AG04450 (cell line): ENCODE measurements at places on chromosomes 6 and 20. TPM values are rescaled to one million over a fixed set of nuclear protein-coding genes. Genes with fewer than 3 reads are reported as not detected.

DNA sequence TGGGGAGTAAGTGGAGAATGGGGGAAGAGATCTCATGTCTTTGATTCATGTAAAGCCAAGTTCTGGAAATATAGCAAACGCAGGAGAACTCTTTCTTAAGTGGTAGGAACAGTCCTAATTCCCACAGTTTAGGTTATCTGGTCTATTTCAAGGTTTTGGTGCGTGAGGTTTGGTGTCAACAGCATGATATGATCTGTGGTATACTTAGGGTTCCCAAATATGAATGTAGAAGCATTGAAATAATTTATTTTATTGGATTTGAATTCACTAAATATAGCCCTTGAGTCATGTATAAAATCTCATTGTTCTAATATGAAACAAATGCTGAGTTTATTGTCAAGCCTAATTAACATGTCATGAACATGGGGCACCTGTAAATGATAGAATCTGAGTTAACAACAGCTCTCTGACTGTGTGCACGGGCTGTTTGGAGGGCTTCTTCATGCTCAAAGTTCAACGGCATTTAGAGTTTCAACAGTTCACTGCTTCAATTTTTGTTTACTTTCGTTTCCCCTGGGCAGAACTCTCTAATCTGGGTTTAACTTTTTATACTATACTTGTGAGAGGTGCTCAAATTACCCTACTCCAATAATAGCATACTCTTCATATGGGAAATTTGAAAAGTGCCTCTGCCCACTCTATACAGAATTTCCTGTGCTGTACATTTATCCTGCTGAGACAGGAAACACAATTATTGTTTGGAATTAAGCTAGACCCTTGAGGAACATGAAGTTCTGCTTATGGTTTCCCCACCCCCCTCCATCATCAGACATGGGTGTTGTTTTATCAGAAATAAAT, 236.3 kb upstream of the ZNF217 start:
- no peak for DNase-seq

DNA sequence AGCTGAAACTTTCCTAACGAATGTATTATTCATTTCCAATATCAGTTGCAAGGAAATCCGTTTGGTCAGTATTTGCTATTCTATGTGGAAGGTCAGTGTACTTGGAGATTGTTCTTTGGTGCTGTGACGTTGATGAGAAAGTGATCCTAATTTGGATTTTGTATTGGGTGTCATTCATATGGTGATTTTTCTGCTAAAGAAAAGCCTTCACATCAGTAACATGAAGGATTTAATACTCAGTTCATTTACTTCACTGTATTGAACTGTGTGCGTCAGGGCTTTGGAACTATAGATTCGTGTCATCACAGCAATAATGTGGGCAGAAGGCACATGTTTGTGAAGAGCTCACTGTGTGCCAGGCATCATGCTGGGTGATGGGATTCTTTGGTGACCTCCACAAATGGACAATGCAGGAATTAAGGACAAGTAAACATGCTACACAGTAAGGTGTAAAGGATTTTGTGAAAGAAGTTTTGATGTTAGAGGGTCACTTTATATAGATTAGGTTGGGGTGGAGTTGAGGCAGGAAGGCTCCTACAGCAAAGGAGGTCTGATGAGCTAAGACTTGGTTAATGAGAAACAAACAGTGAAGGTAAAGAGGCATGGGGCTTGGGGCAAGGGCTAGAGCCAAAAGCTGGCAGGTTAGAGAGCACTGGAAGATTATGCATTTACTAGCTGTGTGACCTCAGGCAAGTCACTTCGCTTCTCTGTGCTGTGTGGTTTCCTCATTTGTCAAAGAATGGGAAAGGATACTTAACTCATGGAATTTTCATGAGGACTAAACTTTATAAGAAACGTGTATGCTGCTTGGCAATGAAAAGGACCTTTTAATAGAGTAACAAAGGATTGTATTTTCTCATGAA, 12.1 kb downstream of the ARID1B start:
- DNase-seq = no peak

- DNase-seq = no peak
Observed at GRCh38 chr6:34705241-34705640, 8.7 kb upstream of the ILRUN start.

GRCh38 chr20:59191756-59192532, 28.3 kb downstream of the ZNF831 start:
- no peak for DNase-seq

DNA sequence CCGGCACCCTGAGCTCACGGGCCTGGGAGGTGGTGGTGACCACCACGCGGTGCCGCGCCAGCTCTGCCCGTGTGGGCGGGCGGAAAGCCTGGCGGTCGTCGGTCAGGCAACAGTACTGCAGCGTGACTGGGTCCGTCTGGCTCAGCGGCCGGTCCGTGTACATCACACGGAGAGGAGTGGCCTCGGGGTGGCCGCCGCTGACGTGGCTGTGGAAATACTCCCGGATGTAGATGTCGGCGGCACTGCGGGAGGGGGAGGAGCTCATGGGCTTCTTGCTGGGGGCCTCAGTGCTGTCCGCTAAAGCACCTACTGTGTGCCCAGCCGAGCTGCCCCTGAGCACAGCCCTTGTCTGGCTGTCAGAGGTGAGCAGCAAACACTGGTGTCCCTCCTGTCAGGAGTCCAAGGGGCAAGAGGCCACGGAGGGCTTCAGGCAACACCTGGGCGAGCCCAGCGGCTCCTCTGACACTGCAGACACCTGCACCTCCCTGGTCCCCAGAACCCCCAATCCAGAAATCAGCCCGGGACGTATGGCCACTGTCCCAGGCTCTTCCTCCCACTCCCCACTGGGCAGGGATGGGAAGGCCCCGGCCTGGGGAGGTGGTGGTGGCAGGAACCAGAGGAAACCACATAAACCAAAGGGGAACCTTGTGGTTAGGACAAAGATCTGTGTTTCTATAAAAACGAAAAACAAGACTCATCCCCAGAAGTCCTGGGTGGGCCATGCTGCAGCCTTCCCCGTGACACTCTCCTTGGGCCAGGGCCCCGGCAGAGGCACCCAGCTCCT, 6.5 kb downstream of the HELZ2 start:
- DNase-seq = no peak

- no peak for DNase-seq
Observed at GRCh38 chr6:37239526-37239925, 18.0 kb upstream of the TBC1D22B start.

Gene PAX1
- polyA plus RNA-seq = not detected in 2 replicates

Gene TMEM200A
- polyA plus RNA-seq = 29.0 and 34.5 TPM in 2 replicates

Gene TREML1
- polyA plus RNA-seq = not detected in 2 replicates

Gene FAM162B
- 7.8 and 10.9 TPM in 2 replicates for polyA plus RNA-seq

DNA sequence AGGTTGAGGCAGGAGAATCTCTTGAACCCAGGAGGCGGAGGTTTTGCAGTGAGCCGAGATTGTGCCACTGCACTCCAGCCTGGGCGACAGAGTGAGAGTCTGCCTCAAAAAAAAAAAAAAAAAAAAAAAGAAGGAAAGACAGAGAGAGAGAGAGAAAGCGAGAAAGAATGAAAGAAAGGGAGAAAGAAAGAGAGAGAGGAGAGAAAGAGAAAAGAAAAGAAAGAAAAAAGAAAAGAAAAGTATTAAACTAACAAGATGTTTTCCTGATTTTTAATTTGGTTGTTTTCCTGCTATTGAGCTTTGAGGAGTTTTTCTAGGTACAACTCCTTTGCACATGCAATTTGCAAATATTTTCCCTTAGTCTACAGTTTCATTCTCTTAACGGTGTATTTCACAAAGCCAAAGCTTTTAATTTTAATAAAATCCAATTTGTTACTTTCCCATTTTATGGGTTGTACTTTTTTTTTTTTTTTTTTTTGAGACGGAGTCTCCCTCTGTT, 10.8 kb upstream of the TRERF1 start:
- DNase-seq = no peak

Gene C2
- polyA plus RNA-seq = 1.5 and 1.9 TPM in 2 replicates

GRCh38 chr6:7107578-7108195, at the start of gene RREB1:
RREB1 (plus strand) TSS chr6:7107961; CDS start chr6:7181912, 73,951 bp downstream.
- no peak for DNase-seq

- peak; percentile 8 for DNase-seq
Observed at GRCh38 chr20:18314786-18315406, 26.6 kb downstream of the ZNF133 start.

DNA sequence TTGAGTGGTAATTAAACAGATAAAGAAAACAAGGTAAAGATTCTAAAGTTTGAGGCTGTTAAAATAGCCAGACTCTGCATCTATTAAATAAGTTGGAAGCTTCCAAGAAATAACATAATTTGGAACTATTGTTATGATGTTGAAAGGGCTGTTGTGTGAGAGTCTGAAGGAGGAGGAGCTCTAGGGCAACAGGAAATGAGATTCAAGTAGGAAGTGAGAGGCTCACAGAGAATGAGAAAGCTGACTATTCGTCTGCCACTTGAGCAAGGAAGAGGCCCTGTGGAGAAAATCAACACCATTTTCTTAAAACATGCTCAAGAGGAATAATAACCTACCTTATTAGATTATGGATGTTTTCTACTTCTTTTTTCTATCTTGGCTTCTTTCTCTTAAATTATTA, 185.2 kb downstream of the SLC24A3 start:
- DNase-seq = no peak

Gene GGTLC1
- polyA plus RNA-seq = not detected in 2 replicates

Gene EYA4
- 30.9 and 37.8 TPM in 2 replicates for polyA plus RNA-seq

GRCh38 chr6:41629128-41629527, 9.1 kb upstream of the MDFI start:
- no peak for DNase-seq

DNA sequence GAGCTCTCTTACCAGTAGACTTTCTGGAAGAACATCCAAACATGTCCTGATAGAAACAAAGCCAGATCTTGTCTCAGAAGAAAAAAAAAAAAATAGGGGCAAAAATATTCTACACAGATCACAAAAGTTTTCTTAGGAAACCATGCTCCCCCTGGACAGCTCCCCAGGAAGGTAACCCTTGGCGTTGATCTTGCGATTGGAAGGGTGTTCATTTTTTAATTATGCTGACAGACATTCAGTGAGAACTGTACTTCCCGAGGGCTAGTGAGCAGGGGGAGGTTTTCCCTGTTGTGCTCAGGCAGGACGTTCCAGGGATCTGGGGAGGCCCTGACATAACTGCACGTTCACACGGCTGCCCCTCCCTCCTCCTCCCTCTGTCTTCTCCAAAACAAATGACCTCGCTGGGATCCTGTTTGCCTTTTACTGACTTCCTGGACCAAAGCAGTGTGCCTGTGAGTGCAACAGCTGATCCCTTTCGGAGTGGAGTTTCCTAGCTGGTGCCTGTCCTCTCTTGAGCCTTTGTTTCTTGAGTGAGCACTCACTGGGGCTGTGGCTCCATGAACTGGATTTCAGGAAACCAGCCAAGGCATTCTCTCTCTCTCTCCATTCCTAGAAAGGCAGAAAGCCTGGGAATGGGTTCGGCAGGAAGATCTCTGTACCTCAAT, 46.7 kb downstream of the MARCKS start:
- no peak for DNase-seq

GRCh38 chr20:47662483-47663353, 122.6 kb downstream of the SULF2 start:
- DNase-seq = no peak

- no peak for DNase-seq
Observed at GRCh38 chr6:12886961-12887775, 170.6 kb downstream of the PHACTR1 start.

Gene AIF1
- polyA plus RNA-seq = not detected in 2 replicates

- peak; percentile 38 for DNase-seq
Observed at GRCh38 chr6:22873513-22874136, 304.3 kb downstream of the HDGFL1 start.

Gene ZMYND8
- polyA plus RNA-seq = 20.3 and 23.1 TPM in 2 replicates

DNA sequence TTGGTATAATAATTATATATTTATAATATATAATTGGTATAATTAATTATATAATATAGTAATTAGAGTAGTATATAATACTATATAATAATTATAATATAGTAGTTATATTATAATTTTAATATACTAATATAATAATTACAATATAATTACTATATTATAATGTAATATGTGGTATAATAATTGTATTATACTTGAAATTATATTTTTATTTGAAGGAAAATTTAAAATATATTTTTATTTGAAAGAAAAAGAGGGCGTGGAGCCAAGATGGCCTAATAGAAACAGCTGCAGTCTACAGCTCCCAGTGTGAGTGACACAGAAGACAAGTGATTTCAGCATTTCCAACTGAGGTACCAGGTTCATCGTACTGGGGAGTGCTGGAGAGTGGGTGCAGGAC, 365.9 kb downstream of the MMUT start:
- DNase-seq = no peak

- DNase-seq = no peak
Observed at GRCh38 chr6:124466949-124467348, 495.3 kb upstream of the RNF217 start.

- DNase-seq = no peak
Observed at GRCh38 chr20:35285806-35286076, 1.2 kb upstream of the EIF6 start.

DNA sequence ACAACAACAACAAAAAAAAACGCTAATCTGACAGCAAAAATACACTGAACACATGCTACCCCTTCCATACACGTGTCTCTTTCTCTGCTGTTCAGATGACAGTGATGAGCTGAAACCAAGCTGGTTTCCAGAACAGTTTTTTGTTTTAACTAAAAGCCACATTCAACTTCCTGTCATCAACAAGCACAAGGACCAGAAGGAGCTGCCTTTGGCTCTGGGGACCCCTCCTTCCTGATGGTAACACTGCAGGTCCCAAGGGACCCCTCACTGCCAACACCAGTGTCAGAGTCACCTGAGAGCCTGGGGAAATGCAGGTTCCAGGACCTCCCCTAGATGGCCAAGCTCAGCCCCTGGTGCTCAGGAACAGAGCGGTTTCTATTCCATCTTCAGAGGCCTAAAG, 6.0 kb downstream of the CST7 start:
- no peak for DNase-seq

Gene DACT2
- not detected in 2 replicates for polyA plus RNA-seq
